Bone marrow (tissue), 2 donors: ENCODE measurements at places on chromosomes 13 and 19.

- DNase-seq: no peak
These were observed 152.2 kb upstream of the UBL3 start for GRCh38 chr13:30002577-30002976.

DNA sequence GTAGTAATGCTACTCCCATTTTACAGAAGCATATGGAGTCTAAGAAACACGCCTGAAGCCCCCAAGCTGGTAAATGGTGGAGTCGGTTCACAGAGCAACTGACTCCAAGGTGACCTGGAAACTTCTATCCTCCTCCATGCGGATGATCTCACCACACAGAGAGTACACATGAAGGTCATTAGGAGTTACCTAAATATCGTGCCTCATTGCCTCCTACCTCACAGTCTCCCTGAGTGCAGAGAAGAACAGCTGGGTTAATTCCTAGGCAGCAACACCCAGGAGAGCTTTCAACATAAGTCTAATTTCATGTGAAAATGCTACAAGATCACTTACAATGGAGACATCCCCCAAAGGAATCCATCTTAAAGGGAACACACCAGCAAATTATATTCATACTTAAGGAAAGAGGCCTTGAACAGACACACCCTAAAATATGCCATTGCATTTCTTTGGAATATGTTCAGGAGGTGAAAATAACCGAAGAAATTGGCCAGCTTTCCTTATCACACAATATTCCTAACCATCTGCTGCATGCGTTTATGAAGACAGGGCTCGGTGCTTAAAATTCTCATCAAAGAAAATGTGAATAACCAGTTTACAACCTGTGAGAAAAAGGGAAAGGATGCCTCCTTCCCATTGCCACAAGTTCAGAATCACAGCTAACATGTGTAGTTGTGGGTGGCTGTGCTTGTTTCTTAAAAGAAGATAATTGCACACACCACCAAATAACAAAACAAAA lies 203.6 kb upstream of the NBEA start:
- no peak for DNase-seq

GRCh38 chr13:50387051-50387581 lies 371.9 kb downstream of the KCNRG start:
- no peak for DNase-seq

DNA sequence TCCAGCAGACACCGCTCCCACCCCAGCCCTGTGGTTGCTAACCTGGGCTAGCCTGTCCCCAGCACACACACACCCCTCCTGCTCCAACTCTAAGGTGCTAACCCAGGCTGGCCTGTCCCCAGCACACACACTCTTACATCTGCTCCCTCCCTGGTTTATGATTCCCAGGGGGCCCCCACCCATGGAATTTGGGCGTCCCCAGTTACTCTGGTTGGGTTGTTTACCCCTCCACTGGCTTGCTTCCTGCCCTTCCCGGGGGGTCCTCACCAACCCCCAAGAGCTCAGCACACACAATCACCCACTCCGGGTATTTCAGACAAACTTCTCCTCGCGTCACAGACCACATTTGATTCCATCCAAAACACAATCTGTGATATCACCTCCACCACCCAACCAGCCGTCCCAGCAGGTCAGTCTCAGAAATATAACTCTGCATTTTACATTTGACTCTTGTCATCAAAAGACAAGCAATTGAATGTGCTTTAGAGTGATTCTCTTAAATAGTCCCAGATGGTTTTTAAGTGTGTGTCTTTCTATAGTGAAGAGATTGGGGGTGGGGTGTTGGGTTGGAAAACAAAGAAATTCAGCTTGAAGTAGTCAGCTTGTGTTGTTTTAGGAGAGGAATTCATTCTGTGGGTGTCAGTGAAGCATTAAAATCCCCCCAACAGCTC lies 20.1 kb downstream of the COL4A2 start:
- DNase-seq: no peak

DNA sequence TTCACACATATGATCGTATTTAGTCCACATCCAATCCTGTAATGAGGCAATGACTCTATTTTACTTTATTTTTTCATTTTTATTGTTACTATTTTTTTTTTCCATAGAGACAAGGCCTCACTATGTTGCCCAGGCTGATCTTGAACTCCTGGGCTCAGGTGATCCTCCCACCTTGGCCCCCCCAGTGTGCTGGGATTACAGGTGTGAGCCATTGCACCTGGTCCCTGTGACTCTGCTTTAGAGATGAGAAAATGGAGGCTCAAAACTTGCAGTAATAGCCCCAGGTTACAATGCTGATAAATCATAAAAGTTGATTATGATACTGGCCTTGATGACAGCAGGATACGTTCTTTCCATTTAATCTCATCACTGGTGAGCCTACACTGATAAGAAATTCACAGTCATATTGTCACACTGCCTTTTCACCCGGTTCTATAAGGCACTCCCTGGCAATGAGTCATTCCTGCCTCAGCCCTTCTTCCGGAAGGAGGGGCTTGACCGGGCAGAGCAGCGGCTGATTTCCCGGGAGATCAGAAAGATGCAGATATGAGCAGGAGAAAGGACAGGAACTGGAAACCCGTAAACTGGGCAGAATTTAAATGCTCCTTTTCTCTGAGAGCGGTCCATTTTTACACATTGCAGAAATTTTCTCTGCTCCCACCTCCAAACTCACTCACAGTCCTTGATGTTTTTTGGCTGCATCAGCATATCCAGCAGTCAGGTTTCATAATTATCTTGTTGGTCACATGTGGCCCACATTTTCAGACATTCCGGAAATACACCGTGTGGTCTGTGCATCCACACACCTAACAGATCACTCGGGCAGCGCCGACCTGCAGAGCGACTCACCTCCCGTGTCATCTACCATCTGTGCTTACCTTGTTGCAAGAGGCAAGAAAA lies 616.4 kb downstream of the EFNB2 start:
- no peak for DNase-seq

GRCh38 chr19:12495002-12495802 lies 10.6 kb upstream of the ZNF709 start:
- peak; percentile 97 for DNase-seq

- no peak for DNase-seq
These were observed 8.9 kb upstream of the DGKH start for GRCh38 chr13:42039457-42039945.

DNA sequence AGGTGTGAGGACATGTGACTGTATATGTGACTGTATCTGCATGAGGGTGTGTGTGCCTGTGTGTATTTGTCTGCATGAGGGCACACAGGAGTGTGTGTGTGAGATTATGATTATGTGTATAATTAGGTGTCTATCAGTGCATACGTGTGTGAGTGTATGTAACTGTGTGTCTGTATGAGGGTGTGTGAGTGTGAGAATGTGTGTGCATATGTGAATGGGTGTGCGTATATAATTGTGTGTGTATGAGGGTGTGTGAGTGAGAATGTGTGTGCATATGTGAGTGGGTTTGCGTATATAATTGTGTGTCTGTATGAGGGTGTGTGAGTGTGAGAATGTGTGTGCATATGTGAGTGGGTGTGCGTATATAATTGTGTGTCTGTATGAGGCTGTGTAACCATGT lies 3.0 kb upstream of the ACSBG2 start:
- DNase-seq: no peak

GRCh38 chr13:73173279-73173811 lies 114.5 kb downstream of the KLF5 start:
- DNase-seq: no peak

- DNase-seq: no peak
These were observed 48.0 kb upstream of the IPO5 start for GRCh38 chr13:97905517-97905916.

DNA sequence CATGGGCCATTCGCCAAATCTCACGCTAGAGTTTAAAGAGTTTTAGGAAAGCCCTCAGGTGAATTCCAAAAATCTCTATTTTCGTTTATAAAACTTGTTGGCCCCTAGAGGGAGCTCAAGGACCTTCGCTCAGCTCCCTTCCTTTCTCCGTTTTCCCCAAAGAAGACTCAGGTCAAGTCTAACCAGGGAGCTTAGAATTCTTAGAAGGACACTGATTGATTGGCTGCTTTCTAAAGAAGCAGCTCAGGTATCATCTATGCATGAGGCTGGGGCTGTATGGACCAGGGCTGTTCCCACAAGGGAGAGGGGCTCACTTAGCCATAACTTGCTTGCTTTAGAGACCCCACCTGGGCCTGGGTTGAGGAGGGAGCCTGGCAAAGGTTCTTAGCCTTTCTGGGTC lies 20.5 kb downstream of the DZIP1 start:
- no peak for DNase-seq

GRCh38 chr19:58479303-58479702 lies 3.2 kb downstream of the ZNF446 start:
- no peak for DNase-seq

DNA sequence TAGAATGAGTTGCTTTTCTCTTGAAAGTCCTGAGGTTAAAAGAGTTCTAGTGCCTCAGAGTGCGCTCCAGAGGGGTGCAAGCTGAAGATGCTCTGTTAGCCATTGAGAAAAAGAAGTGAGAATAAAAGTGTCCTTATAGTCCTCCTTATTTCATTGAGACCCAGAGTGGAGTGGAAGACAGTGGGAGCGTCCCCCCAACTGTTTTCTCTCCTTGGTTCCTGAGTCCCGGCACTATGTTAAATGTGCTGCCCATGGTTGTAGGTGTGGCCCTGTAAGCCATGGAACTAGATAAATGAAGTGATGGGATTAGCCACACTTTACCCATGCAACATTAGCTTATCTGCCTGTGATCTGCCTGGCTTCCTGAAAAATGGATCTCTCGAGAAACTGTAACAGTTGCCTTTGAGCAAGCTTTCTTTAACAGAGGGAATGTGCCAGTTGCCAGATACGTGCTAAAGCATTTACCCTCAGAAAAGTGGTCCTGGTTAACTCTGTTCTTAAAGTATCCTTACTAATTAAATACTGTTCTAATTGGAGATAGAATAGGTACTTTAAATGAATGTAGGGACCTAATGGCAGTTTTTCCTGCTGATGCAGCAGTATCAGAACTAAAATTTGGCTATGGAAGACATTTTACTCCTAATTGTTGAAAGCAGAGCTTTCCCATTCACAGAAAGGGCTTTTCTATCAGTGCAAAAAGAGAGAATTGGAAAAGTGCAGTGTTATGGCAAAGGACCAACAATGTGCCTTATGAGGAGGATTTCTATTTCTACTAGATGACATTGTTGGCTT lies 21.4 kb upstream of the PSG9 start:
- no peak for DNase-seq

DNA sequence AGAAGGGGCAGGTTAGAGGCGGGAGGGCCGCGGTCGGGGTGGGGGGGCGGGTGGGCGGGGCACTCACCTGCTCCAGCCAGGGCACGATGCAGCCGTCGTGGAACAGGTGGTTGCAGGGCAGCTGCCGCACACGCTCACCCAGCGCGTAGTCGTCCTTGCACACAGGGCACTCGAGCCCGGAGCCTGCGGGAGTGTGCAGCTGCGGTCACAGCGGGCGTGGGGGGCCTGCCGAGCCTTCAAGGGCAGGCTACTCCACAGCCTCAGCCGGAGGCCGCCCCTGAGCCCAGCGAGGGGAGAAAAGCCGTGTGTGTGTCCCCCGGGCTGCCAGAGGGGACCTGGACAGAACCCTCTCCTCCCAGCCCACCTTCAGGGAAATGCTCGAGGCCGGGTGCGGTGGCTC lies 8.6 kb downstream of the FGF22 start:
- DNase-seq: no peak

DNA sequence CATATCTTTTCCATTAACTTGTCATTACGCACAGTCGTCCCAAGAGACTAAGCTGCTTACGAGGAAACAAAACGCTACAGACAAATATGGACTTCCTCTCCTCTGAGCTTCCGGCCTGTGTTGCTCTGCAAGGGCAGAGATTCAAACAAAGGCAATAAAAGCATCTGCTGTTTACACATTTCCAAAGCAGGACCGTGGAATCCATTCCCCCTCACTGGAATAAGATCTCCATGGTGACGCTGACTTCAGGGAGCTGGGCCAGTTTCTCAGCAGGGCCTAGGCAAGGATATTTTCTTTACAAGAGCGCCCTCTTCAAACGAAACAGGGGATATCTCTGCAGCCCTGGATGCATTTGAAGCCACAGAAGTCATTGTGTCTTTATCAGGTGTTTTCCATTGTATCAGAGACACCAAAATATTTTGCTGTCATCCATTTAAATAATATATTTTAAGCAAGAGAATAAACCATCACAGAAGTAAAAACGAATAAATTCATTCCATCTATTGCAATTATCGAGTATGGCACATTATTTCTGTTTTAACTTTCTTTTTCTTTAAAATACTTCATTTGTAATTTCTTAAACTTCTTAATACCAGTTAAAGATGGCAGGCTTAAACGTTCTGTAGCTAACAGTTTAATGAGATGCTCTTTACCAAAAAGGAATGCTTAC lies 177.5 kb downstream of the DCLK1 start:
- DNase-seq: no peak

GRCh38 chr13:112254061-112254818 lies 121.9 kb upstream of the SPACA7 start:
- DNase-seq: no peak

DNA sequence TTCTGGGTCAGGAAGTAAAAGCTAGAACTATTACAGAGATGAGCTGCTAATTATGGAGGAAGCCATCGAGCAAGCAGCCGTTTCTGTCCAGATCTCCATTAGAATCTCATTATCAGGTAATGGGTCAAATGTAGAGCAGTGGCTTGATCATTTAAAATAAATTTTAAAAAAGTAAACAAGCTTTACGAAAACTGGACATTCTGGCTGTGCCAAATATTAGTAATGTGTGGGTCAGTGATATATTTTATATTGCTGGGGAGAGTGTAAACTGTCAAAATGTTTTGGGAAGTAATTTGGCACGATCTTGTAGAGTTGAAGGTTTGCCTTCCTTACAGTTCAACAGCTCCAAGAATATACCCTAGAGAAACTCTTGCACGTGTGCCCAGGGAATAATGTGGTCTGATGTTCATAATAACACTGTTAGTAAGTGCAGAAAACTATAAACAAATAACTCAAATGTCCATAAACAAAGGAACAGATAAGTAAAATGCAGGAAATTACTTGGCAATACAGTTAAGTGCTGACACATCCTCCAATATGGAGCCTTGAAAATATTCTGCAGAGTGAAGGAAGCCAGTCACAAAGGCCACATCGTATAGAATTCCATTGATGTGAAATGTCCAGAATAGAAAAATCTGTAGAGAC lies 127.2 kb upstream of the UBL3 start:
- DNase-seq: no peak

DNA sequence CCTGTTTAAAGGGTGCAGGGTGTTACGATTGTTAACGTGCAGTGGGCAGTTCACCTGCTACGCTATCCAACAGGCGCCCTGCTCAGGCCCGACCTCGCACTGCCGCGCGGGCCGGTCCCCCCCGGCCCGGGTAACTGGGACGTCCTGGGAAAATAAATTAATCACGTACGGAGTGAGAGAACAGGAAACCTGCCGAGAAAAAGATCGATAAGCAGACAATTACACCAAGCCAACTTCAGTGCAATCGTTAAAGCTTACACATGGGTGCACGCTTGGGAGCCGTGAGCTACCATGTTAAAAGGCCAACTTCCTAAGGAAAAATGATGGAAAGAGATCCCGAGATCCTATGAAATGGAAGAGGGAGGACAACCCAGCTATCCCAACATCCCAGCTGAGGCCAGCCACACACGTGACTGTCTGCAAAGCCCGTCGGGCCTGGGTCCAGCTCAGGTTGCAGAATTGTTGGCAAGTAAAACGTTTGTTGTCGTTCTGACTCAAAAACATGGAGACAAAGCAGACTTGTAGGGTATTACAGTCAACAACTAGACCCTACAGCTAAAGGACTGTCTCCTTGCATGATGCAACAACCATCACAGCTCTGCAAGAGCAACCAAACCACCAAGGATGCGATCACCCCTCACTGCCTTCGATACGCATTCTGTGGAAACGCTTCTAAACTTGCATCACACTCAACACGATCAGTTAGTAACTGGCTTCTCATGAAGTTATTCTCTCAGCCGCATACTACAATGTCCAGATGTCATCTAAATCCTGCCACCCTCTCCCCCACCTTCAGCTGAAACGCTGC lies 741 bp upstream of the TUBGCP3 start:
- no peak for DNase-seq

- DNase-seq: peak; percentile 58
These were observed 12.2 kb upstream of the CDC16 start for GRCh38 chr13:114222461-114222968.
